Kidney tubule cell (primary cell): ENCODE measurements at places on chromosomes 16 and 17.

GRCh38 chr16:383326-384051 is 1.7 kb upstream of the PGAP6 start:
- DNase-seq, result peak; percentile 92

- DNase-seq, result peak; percentile 96
Measured at GRCh38 chr17:13346996-13347762, 254.6 kb downstream of the HS3ST3A1 start.

- DNase-seq, result no peak
Measured at GRCh38 chr16:31221357-31222160, 4.6 kb upstream of the PYDC1 start.

GRCh38 chr16:56988948-56989945 is at the start of gene NLRC5:
TSS of gene NLRC5 (plus strand) at chr16:56989557. CDS start at chr16:57020713, 31,156 bp downstream.
- peak; percentile 84 for DNase-seq

- peak; percentile 44 for DNase-seq
Measured at GRCh38 chr16:83835586-83836566, 28.1 kb downstream of the HSBP1 start.

DNA sequence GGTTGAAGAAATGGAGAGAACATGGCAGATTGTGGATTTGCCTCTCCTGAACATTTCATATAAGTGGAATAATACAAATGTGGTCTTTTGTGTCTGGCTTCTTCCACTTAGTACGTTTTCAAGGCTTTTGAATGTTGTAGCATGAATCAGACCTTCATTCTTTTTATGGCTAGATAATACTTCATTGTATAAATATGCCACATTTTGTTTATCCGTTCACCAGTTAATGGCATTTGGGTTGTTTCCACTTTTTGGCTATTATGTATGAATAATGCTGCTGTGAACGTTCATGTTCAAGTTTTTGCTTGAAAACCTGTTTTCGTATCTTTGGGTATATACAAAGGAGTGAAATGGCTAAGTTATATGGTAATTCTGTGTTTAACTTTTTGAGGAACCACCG is 130.4 kb downstream of the TANC2 start:
- no peak for DNase-seq

DNA sequence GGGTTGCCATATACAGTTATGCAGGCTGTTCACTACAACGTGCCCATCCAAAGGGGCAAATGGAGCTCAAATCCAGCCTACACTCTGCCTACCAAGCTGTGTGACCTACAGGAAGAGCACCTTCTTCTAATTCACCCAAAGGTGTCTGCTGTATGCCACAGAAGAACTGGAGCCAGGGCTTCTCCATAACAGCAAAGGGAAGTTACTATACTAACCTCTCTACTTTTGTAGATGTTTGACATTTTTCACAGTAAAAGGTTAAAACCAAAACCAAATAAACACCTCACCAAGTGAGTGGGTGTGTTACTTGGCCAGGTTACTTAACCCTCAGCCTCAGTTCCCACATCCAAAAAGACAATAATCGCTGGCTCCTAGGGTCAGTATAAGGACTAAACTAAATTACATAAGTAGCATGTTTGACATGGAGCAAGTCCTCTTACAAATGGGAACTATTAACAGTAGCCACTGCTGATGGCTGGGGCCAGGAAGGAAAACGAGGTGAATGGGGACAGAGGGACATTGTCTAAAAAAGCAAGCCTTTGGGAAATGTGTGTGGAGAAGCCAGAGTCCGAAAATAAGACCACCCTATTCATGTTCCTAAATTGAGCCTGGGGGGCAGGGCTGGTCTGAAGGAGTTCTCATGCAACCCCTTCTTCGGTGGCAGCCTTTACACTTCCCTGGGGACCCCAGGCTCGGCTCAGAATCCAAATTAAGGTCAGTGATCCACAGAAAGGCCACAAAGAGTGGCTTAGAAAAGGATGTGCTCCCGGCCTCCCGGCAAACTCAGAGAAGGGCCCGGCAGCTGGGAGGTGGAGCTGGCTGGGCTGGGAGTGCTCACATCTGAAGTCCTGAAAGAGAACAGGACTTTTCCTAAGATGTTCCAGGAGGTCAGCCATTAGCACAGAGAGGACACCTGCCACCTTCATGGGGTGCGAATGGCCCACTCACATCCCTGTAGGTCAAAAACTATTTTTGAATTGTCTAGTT is 13.5 kb downstream of the CUEDC1 start:
- no peak for DNase-seq

DNA sequence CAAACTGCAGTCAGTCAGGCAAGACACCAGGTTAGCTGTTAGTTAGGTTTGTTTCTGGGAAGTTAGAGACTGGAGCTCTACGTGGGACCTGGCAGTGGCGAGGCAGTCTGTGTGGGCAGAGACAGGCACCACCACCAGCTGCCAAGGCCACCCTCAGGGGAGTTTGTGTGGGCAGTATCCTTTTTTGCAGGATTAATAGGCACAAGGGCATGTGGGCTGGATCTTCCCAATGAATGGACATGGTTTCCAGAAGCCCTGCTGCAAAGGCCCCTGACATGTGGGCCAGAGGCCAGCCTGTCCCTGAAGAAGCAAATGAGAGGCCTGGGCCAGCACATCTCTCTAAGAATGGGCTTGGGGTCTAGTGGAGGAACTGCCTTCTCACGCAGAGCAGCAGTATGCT is 19.2 kb upstream of the SREBF1 start:
- no peak for DNase-seq

GRCh38 chr16:23711785-23712184 is 1.2 kb downstream of the ERN2 start:
- DNase-seq, result no peak

- DNase-seq, result no peak
Measured at GRCh38 chr16:82681592-82681991, 54.8 kb downstream of the CDH13 start.

DNA sequence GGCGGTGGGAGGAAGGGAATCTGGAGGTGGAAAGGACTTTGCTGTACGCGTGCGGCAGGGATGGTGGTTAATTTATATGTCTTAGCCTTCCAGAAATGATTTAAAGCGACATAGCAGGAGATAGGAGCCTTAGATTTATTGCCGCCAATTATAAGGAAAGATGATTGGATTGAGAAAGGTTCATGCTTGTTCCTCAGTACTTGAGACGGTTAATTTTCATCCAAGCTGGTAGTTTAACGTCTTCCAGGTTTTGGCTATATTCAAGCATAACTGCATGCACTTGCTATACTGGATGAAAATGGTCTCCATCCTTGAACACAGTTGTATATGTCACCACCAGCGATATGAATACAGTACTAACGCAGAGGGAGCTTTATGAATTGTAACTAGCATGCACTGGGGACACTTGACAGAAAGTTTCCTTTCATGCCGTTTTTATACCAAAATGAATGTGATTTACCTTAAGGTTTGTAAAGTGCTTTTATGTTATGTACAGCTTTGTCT is 610 bp upstream of the PEX12 start:
- no peak for DNase-seq

DNA sequence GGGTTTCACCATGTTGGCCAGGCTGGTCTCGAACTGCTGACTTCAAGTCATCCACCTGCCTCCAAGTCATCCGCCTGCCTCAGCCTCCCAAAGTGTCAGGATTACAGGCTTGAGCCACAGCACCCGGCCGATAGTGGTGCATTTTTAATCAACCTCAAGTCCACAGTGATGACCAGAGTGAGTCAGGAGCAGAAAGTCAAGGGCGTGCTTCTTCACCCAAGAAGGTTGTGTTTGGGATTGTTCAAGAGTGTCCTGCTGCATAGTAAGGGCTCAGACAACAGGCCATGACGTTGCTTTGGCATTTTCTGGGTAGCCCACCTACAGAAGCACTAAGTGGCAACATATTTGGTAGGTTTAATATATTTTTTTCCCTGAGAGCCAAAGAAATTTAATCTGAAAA is 108.3 kb upstream of the FAM20A start:
- no peak for DNase-seq

- no peak for DNase-seq
Measured at GRCh38 chr16:54165912-54166865, 120.4 kb downstream of the IRX3 start.

DNA sequence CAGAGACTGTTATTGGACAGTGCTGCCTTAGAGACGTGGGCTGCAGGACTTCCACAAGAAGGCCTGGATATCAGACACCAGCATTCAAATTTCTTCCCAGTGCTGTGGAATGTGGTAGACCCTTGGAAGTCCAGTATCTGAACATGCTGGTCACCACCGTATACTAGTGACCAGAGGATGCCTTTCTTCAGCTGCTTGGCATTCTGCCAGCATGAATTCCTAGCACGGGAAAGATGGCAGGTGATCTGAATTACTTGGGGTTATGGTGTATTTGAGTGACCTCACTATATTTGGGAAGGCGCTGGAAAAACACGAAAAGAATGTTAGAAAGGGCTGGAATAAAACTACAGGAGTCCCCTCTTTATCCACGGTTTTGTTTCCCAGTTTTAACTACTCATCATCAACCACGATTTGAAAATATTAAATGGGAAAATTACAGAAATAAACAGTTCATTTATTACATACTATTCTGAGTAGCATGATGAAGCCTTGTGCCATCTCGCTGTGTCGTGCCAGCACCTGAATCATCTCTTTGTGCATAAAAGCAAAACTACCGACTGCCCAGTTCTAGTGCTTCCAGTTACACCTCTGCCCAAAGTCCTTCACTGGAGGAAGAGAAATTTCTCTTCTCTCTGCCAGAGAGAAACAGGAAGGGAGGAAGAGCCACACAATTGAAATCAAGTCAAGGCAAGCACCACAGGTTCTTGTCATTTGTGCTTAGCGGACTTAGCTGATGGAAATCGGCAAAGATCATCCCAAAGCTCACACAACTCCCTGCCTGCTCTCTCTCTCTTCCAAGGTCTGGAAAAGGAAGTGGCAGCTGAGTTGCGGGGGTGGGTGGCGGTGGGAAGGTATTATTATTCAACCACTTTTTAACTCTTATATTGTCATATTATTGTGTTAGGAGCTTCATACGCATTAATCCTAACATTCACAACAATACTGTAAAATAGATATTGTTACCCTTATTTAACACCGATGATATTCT is 1.4 kb upstream of the CHST4 start:
- DNase-seq, result no peak

- DNase-seq, result no peak
Measured at GRCh38 chr16:85002099-85002541, 9.2 kb downstream of the ZDHHC7 start.

GRCh38 chr16:69077251-69077650 is 28.2 kb upstream of the HAS3 start:
- peak; percentile 98 for DNase-seq

DNA sequence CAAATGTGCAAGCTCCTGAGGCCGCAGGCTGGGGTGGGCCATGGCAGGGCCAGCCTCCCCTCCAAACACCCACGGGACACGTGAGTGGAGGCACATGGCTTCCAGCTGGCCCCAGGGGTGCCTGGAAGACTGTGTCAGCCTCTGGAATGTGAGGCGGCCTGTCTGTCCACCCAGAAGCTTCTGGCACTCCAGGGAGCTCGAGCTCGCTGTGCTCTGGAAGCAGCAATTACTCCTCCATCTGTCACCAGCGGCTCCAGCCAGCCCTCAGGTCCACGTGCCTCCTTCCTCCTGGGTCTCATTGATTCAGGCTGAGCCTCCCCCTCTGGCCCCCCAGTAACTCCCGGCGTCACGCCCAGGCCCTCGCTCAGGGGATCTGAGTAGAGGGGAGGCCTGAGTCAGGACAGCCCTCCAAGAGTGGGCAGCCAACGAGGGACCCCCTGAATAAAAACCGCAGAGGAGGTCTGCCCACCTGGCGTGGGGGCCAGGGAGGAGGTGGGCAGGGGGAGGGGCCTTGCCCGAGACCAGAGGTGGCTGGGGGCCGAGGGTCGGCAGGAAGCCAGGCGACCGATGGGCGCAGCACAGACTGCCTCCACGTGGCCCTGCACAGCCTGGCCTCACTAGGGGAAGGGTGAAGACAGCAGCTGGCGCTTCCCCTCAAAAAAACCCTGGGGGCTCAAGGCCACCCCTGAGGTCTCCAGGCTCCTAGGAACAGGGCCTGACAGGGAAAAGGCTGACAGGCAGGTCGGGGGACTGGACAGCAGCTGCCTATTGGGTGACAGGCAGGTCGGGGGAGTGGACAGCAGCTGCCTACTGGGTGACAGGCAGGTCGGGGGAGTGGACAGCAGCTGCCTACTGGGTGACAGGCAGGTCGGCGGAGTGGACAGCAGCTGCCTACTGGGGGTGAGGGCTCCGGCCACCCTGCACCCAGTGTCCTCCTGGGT is 11.9 kb downstream of the PIEZO1 start:
- peak; percentile 75 for DNase-seq

GRCh38 chr17:57302690-57303465 is 46.6 kb downstream of the MSI2 start:
- DNase-seq, result no peak

DNA sequence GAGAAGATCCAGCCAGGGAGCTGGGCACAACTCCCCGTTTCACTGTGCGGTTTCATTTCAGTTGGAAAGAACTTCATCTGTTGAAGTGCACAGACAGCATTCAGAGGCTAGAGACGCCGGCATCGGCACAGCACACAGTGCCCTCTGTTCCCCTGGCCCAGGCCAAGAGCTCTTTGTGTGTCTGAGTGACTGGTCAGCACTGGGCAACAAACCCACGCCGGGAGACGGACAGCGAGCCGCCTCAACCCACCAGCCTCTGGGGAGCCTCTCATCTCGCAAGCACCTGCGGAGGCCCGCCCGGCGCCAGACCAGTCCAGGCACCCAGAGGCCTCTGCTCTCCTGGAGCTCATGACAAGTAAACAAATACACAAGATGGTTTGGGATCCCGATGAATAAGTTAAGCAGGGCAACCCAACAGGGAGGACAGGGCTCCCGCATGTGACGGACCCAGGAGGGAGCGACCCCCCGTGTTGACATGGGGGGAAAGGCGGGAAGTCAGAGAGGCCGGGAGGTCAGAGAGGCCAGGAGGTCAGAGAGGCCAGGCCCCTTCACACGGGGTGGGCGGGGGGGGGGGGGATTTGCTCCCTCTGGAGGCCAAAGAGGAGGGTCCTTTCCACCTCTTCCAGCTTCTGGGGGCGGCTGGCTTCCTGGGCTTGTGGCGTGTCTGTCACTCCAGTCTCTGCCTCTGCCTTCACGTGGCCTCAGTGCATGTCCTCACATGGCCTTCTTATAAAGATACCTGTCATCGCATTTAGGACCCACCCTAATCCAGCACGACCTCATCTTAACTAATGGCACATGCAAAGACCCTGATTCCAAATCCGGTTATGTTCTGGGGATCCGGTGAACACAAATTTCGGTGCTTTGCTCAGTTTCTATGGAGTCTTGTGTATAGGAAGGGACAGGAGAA is 25.8 kb upstream of the KLHDC4 start:
- no peak for DNase-seq

DNA sequence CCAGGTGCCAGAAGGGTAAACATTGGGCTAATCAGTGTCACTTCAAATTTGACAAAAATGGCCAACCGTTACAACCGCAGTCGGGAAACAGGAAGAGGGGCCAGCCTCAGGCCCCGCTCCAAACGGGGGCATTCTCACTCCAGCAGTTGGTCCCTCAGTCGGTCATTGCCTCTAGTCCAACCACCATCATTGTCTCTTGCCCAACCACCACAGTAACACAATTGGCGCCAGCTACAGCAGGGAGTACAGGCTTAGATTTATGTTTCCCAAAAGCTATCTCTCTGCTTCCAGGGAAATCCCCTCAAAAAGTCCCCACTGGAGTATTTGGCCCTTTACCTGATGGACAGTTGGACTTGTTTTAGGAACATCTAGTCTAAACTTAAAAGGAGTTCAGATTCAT is 20.3 kb downstream of the ALOX15B start:
- DNase-seq, result no peak

GRCh38 chr17:80095844-80096475 is 5.4 kb upstream of the GAA start:
- no peak for DNase-seq
